Amniotic epithelial cell (primary cell): ENCODE measurements at places on chromosomes 6 and 20.

DNA sequence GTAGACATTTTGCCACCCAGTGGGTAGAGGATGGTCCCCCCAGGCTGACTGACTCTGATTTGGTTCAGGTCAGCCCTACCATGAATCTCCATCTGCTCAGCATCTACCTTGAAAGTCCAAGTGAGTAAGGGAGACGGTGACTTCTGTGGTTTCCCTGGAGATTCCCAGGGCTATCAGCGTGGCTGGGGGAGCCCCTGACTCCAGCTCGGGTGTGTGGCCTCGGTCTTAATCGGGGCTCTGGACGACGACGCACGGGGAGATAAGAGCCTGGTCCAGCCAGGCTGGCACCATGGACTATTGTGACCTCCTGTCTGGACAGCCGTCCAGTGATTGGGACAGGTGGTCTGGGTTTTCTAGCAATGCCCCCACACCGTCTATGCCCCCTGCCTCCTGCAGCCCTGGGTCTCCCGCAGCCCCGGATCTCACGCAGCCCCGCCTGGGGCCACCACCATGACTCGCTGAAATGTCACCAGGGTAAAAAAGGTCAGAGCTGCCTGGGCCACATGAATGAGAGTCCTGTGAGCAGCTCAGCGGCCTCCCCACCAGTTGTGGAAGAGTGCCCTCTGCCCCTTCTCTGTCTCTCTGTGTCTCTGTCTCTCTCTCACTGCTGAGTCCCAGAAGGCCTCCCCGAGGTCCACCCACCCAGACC, 47.1 kb upstream of the GATA5 start:
- DNase-seq, result no peak

DNA sequence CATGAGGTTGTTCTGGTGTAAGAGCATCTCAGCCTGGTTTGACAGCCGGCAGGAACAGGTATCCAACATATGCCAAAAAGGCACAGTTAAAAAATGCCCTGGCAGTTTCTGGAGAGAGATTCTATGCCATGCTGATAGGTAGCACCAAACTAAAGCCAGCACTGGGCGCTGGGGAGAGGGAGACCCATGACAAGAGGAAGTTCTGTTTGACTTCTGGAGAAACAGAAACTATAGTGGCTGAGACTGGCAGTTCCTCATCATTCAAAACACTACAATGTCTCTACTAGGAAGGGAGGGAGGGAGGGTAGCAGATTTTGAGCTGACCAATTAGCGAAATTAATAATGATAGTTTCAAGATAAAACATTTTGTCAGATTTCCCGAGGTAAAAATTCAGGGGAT, 174.1 kb downstream of the ADAT2 start:
- no peak for DNase-seq

DNA sequence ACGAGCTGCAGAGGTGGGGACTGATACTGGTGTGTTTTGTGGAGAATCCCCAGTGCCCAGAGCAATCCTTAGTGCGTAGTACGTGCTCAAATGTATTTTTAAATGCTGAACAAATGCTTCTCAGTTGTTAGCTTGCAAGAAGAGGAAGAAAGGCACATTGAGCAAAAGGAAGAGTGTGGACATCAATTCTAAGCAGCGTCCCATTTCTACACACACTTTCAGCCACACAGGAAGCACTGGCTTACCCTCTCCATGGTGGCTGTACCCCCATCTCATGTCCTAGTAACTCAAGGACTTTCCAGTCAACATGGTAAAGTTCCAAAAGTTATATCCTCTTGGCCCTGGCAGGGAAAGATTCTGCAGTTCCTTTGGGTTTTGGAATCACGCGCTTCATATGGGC, 98.8 kb upstream of the NXT1 start:
- DNase-seq, result no peak

DNA sequence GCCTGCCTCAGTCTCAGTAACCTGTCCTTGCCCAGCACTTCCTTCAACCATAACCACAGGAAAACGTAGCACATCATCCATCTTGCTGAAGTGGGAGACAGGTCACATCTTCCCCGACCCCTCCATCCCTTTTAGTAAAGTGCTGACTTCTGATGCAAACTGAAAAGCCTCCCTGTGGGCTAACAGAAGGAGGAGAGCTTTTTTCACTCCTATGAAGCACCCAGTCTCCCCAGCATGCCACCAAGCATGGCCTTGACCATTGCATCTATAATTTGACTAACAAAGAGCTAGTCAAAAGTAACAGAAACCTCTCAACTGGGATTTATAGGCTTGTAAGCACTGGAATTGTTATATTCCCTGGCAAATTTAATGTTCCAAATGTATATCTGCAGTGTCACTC, 288.9 kb upstream of the IRAK1BP1 start:
- DNase-seq, result no peak

- no peak for DNase-seq
Measured at GRCh38 chr6:44481760-44482159, 94.3 kb downstream of the CDC5L start.

GRCh38 chr20:33651562-33652048, 10.5 kb upstream of the C20orf144 start:
- peak; percentile 41 for DNase-seq

GRCh38 chr6:75449630-75450206, 43.9 kb downstream of the FILIP1 start:
- DNase-seq, result peak; percentile 67

DNA sequence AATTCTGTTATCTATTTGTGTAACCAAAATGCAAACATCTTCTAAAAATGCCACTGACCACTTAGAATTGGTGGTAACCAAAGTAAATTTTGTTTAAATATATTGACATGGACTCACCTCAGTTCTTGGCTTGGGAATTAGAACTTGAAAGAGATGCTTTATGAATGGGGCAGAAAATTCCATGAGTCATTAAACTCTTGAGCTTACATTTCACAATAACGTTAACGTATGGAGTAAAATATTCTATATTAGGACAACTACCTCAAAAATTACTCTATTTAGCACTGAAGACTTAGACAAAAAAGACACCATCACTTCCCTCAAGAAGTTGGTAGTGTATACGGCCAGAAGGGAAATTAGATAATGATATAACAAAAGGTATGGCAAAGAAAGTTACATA, 752.2 kb upstream of the MARCKS start:
- DNase-seq, result no peak

GRCh38 chr6:166798652-166799051, 157.7 kb downstream of the RNASET2 start:
- no peak for DNase-seq
